ENCODE measurements at places on chromosomes 7 and 10.
A peak's percentile ranks its signal among the peaks of the same experiment; 100 is the strongest.

DNA sequence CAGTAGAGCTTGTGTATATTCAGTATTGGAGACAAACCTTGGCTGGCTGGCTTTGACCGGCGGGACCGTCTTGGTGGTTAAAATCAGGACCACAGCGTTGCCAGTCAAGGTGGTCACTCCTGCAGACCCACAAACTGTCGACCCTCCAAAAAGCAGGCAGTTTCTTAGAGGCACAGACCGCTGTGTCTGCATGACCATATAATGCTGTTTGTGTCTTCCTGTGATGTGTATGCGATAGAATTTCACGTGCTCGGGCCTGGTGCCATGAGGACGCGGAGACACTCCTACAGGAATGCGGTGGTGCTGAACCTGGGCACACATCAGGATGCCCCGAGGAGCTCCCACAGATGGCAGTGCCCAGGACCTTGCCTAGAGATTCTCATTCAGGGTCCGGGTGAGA is 34.8 kb downstream of the BNIP3 start:
- no peak for DNase-seq

DNA sequence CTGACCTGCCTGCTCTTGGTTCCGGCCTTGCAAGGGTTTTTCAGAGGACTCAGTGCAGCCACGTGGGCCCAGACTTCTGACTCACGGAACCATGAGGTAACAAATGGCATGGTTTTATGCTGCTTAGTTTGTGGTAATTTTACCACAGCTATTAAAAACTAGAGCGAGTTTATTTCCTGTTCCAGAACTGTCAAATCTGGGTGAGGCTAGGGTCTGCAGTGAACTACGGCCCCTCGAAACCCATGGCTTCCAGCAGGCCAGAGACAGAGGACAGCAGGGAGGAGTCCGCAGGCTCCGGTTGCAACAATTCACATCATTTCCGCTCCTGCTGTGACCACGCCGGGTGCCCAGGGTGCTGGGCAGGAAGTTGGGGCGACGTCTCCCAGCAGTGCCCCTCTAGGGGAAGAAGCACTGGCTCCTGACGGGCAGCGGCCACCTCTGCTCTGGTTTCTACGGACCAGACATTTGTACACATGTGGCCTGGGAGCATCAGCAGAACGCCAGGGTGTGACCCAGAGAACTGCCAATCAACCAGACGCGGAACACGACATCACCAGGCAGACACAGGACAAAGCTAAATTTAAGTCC is 74.8 kb downstream of the ADARB2 start:
- DNase-seq: no peak

DNA sequence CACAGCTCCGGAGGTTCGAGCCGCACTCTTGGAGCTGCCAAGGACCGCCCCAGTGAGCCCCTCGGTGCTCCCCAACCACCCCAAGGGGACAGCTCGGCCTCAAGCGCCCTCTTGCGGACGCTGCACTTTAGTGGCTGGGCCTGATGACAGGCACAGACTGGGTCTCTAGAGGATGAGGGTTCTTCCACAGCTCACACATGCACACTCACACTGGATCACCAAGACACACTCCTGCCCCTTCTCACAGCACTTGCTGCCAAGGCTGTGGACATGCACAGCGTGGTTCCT is 2.1 kb downstream of the RET start:
- DNase-seq: peak; percentile 55

DNA sequence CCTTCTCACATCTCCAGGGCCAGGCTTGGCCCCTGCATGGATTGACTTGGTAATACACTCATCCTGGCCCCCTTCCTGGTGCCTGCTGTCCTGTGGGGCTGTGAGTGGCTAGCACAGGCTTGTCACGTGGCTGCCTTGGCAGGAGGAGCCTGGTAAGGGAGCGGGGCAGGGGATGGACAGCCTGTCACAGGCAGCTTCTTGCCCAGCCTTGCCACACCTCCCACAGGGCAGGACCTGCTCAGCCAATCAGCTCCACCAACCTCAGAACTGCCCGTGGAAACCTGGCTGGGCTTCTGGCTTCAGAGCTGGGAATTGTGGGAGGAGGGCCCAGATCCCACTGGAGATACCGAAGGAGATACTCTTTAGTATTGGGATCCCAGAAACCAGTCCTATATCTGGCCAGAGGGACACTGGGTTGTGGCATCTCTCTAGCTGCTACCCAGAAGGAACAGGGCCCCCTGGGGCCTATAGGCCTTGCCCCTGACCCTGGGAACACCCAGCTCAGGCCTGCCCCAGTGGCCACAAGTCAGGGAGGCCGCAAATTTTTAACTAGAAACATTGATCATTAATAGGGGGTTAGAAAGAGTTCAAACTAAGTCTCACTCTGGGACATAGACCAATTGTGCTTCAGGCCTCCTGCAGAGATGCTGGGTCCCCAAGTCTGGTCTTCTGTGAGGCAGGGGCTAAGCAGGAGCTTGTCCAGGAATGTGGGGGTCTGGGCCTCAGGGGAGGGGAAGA is at the start of gene HOGA1:
Gene HOGA1 (plus strand): TSS at position 330 of the 738 bp plus-strand sequence. CDS start 315 bp downstream, at position 645.
- peak; percentile 62 for DNase-seq

GRCh38 chr10:124320778-124321432 is 97.8 kb downstream of the OAT start:
- peak; percentile 24 for DNase-seq

- DNase-seq: no peak
Observed at GRCh38 chr7:120995654-120996053, 7.1 kb downstream of the CPED1 start.

DNA sequence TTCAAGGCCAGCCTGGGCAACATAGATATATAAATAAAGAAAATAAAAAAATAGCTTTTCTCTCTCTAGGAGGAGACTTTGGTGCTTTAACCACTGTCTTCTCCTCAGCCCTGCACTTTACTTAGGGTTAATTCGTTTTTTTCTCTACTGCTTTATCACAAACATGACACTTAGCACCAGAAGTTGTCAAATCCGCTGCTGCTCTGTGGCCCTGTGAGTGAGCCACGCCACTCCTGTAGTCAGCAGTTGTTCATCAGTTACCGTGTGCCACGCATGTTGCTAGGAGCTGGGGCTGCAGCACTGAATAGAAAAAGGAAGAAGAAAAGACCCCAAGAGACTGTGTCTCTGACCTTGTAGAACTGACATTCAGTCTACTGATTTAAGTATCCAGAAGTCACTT is 232.6 kb downstream of the CELF2 start:
- DNase-seq: no peak

DNA sequence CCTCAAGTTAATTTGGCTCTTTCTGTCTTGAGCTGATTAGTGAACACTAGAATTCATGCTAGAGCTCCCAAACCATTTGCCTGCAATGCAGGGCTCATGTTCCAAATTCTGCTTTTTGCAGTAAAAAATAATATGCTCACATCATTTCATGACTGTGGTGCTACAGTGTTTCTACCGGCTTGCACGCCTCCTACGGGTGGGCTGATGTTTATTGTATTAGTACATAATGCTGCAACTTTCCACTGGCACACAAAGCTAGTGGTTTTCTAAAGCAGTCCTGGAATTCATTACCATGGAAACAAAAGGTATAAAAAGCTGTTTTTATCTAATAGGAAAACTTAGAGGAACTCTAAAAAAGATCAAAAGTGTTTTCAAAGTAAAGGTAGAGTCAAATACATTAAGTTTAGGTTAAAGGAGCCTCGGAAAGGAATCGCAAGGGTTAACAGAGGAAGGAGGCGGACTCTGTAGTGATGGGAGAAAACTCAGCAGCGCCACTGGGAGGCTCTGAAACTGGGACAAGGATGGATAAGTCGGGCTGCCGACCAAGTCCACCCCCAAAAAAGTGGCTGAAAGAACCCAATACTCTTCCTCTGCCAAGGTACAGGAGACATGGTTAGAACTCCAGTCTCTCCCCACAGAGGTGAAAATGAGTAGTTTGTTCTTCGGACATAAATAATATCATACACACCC is 25.9 kb downstream of the GRM8 start:
- no peak for DNase-seq

GRCh38 chr7:2999078-2999500 is 44.6 kb downstream of the CARD11 start:
- no peak for DNase-seq

DNA sequence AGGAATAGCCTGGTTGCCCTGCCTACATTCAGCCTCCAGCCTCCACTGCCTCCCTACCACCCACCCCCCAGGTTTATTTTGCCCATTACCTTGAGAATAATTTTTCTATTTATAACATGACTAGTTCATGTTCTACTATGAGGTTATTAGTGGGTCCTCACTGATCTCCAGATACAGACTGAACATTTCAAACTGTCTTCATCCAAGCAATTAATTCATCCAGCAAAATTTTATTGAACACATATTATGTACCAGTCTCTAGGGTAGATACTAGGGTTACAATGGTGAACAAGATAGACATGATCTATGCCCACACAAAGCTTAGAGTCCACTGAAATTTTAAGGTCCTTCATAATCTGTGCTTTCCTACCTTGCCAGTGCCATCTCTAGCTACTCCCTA is 51.6 kb upstream of the FHIP2A start:
- no peak for DNase-seq

Measured in Caco-2 (cell line).